Fibroblast of skin of right biceps (primary cell): ENCODE measurements at places on chromosomes 3 and 15.

- no peak for DNase-seq
These were observed 78.6 kb upstream of the PFN2 start for GRCh38 chr3:150049317-150049716.

DNA sequence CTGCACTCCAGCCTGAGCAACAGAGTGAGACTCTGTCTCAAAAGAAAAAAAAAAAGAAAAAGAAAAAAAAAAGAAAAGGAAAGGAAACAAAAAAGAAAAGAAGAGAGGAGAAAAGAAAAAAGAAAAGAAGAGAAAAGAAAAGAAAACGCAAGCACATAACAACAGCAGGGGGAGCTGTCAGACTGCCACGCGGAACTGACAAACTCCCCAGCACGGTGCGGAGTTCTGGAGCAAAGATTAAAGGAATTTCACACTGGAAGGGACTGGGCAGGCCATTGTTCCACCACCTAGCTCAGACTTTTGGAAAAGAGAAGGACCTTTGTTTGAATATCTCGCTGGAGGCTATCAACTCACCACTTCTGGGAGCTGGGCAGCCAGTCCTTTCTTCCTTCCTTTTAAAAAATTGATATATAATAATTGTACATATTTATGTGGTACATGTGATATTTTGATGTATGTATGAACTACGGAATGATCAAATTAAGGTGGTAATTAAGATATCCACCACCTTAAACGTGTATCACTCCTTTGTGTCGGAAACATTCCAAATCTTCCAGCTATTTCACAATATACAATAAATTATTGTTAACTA is 40.5 kb downstream of the DPPA2 start:
- DNase-seq = peak; percentile 37

DNA sequence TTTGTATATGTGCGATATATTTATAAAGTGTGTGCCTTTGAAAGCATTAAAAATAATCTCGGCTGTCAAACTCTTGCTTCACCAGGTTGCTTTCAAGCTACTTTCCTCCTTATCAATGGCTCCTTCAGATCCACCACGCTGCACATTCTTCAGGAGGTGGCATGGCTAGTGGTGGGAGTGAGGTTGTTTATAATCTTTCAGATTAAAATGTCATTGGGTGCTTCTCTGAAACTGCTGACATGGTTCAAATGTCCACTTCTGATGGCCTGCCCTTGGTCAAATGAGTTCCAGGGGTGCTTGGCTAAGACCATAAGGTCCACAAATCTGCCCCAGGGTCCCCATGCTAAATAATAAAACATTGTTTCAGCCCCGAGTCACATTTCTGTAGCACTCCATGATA is 36.7 kb downstream of the ARHGAP31 start:
- DNase-seq = no peak

- no peak for DNase-seq
These were observed 56.2 kb downstream of the CEMIP start for GRCh38 chr15:80835336-80835735.

- DNase-seq = no peak
These were observed 3.3 kb upstream of the PSMD2 start for GRCh38 chr3:184295771-184296170.

- peak; percentile 56 for DNase-seq
These were observed 38.9 kb downstream of the CPNE4 start for GRCh38 chr3:131995891-131996290.

- no peak for DNase-seq
These were observed 93.6 kb upstream of the OSTN start for GRCh38 chr3:191105418-191105817.

DNA sequence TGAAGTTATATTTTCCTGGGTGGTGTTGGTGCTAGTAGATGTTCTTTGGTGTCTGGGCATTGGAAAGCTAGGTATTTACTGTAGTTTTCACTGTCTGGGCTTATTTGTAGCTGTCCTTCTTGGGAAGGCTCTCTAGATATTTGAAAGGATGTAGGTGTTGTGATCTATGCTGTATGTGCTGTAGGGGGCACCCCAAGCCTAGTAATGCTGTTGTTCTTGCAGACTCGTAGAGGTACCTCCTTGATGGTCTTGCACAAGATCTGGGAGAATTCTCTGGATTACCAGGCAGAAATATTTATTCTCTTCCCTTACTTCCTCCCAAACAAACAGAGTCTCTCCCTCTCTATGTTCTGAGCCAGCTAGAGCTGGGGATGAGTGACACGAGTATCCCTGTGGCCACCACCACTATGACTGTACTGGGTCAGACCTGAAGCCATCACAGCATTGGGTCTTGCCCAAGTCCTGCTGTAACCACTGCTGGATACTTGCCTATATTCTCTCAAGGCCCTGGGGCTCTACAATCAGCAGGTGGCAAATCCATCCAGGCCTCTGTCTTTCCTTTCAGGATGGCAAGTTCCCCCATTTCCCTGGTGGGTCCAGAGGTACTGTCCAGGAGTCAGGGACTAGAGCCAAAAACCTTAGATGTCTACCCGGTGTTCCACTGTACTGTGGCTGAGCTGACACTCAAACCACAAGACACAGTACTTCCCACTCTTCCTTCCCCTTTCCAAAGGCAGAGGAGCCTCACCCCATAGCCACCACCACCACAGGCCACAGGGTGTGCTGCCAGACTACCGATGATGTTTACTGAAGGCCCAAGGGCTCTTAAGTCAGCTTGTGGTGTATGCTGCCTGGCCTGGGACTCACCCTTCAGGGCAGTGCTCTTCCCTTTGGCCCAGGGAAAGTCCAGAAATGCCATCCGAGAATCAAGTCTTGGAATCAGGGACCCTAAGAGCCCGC is 195.2 kb upstream of the DPPA4 start:
- peak; percentile 39 for DNase-seq

GRCh38 chr3:122902326-122902725 is 107.5 kb downstream of the SLC49A4 start:
- no peak for DNase-seq

GRCh38 chr15:77749236-77749997 is 116.7 kb upstream of the LINGO1 start:
- no peak for DNase-seq

GRCh38 chr15:101083336-101084045 is 164.3 kb downstream of the LRRK1 start:
- no peak for DNase-seq
